ENCODE measurements at places on chromosomes 13 and 19.

DNA sequence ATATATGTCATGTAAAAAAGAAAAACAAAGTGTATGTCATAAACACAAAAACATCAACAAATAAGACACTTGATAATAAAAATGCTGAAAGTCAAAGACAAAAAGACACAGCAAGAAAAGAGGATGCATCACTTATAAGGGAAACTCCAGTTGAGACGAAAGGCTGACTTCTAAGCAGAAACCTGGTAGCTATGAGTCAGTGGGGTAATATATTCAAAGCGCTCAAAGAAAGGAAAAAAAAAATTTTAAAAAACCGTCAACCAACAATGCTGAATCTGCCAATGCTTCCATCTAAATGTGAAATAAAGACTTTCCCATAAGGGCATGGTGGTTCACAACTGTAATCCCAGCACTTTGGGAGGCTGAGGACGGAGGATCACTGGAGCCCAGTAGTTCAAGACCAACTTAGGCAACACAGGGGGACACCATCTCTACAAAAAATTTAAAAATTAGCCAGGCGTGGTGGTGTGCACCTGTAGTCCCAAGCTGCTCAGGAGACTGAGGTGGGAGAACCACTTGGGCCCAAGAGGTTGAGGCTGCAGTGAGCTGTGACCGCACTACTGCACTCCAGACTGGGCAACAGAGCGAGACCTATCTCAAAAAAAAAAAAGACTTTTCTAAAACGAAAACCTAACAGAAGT is 24.0 kb downstream of the USP12 start:
- no peak for DNase-seq

DNA sequence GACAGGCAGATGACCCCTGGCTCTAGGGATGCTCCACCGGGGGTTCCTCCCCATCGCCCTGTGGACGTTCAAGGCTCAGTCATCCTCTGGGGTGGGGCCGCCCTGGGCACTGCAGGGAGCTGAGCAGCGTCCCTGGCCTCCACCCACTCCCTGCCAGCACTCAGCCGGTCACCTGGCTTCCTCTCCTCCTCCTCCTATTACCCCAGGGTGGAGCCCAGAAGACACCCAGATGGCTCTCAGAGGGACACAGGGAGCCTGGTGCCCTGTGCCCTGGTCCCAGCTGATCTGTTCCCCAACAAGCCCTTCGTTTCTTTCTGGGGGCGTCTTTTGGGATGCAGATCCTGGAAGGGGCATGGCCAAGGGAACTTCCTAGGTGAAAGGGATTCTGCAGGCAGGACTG is 3.7 kb upstream of the MKNK2 start:
- no peak for DNase-seq

- DNase-seq = no peak
Measured at GRCh38 chr13:73222627-73223305, 164.0 kb downstream of the KLF5 start.

DNA sequence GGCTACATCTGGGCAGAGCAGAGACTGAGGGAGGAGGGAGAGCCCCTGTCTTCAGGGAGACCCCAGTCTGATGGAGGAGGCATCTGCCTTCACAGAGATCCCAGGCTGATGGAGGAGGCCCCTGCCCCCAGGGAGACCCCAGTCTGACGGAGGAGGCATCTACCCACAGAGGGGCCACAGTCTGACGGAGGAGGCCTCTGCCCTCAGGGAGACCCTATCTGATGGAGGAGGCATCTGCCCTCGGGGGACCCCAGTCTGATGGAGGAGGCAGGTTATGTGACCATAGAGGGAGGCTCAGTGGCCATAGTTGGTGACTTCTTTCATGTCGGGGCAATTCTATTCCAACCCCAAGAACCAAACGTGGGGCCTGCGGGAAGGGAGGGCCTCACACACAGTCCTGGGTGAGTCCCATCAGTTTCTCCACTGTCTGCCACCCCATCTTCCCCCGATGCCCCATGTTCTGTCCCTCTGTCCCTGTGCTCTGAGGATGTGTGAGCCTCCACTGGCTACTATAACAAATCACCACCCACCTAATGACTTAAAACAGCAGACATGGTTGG is 14.3 kb downstream of the MISP start:
- no peak for DNase-seq

GRCh38 chr13:90185734-90186133 is 1161.8 kb upstream of the MIR17HG start:
- DNase-seq = no peak

GRCh38 chr19:46492841-46493235 is 2.8 kb downstream of the PNMA8B start:
- no peak for DNase-seq

DNA sequence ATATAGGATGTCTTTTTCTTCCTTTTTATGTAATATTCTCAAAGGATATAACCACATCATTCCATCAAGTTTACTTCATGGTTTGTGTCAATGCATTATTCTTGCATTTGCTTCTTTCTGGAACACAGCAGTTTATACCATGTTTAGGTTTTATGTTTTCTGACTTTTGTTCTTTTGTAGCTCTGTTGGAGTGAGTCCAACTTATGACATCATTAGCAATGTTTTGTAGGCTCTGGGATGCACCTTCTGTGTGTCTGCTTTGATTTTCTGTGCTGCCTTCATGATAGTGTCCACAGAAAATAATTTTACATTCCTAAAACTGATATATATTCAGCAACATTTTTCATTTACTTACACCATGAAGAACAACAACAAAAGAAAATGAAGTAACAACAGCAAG is 68.9 kb downstream of the SHISA2 start:
- no peak for DNase-seq

GRCh38 chr19:17240062-17240752 is 5.5 kb downstream of the NR2F6 start:
- DNase-seq = no peak

GRCh38 chr19:45908956-45909355 is 5.6 kb downstream of the NANOS2 start:
- DNase-seq = no peak

DNA sequence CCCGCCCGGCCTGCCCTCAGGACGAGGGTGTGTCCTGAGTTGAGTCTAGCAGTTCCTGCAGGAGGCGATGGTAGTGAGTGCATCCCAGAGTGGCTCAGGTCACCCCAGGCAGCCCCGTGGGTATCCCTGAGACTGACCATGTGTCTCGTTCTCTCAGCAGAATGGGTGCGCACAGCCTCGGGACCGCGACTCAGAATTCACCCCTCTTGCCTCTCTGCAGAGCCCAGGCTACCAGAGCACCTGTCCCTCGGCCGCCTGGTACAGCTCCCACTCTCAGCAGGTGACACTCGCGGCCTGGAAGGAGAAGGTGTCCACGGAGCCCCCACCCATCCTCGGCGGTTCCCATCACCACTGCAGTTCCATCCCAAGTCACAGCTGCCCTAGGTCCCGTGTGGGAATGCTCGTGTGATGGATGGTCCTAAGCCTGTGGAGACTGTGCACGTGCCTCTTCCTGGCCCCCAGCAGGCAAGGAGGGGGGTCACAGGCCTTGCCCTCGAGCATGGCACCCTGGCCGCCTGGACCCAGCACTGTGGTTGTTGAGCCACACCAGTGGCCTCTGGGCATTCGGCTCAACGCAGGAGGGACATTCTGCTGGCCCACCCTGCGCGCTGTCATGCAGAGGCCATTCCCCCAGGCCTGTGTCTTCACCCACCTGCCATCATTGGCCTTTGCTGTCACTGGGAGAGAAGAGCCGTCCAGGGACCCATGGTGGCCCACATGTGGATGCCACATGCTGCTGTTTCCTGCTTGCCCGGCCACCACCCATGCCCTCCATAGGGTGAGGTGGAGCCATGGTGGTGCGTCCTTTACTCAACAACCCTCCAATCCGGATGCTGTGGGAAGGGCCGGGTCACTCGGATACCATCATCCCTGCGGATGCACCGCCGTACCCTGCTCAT is 87.1 kb upstream of the MCF2L start:
- no peak for DNase-seq

DNA sequence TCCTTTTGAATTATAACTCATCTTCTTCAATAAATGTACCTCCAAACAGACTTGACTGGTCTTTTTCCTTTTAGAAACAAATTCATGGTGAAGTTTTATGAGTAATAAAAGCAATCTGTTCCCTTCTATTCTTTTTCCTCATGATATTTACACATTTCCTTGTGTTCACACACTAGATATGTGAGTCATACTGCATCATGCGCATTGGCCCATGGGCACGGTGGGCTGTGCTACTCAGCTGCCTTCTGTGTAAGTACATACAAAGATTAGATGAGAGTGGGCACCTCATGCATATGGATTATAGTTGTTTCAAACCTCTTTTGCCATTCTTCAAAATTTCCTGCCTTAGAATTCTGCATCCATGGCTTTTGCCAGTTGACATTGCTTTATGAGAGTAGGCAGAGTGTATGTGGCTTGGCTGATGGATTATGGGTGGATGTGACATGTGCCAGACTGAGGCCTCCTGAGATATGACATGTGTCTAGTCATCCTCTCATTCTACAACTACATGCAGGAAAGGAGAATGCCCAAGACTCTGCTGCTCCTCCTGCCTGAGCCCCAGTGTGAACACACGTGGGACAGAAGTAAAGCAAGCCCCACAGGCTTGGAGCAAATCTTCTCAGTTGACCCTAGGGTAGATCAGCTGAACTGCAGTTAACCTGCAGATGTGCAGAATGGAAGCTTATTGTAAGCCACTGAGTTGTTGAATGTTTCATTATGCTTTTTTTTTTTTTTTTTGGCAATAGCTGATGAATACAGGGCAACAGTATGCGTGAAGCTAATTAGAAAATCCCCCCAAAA is 109.9 kb downstream of the RBM26 start:
- DNase-seq = no peak

- no peak for DNase-seq
Measured at GRCh38 chr13:91368676-91369440, 21.4 kb downstream of the MIR17HG start.

DNA sequence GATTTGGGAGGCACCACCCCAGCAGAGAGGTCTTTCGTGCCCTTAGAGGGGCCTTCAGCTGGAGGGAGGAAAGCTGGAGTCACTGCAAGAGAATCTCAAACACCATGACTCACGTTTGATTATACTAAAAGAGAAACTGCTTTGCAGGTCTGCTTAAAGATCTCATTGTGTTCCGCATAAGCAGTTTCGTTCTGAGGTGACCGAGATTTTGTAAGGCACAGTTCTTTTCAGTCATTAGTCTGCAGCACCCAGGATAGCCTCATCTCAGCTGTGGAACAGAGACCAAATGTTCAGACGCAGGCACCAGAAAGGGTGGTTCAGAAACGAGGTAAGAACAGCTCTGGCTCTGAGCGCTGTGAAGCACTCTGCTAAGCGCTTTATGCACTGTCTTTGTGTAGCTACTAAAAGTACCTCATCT is 71.2 kb upstream of the GTF3A start:
- peak; percentile 36 for DNase-seq

DNA sequence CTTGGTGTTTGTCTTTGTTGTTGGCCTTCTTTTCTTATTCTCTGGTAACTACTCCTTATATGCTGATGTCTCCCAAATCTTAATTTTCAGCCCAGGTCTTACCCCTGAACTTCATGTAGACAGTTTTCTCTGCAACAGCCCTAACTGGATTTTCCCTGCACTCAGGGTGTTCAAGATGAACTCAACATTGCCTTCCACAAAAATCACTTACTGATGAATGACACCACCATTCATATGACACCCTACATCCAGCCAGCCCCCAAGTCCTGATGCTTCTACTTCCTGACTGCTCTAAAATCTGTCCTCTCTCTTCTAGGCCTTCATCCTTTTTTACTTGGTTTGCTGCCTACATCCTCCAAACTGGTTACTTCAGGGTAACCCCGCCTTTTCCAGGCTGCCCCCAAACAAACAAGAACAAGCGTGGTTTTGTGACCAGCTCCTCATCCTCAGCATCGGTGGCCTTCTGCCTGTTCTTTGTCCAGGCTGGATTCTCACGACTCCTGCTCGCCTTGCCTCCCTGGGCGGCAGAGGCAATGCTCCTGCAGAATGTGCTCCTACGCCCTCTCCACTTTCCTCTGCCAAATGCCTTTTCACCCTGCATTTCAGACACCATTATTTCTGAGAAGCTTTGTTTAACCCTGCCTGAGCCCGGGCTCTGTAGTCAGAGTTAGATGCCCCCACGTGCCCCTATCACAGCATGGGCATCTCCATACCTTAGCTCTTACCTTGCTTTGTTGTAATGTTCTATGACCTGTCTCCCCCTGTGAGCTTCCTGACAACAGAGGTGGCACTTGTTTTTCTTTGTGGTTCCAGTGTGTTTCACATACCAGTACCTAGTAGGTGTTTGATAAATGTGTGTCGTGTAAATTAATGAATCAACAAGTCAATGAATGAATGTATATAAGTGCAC is 61.8 kb downstream of the WDFY2 start:
- DNase-seq = no peak

DNA sequence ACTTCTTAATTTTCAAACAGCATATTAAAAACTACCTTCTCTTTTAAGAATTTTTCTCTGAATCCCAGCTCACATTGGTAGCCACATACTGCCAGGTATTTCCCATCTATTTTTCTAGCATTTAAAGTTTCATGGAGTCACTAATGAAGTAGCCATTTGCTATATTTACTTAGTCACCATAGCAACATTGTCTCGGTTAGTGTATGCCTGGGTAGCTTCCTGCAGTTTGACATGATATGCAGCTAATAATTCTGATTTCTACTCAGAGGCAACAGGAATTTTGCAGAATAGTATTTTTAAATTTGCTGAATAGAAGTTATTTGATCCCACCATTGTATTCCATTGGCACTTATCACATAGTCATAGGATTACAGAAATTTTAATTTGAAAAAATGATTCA is 30.9 kb upstream of the KCTD4 start:
- DNase-seq = no peak

- no peak for DNase-seq
Measured at GRCh38 chr13:30857636-30858035, 48.4 kb upstream of the MEDAG start.

GRCh38 chr19:10450853-10451609 is 30.7 kb downstream of the PDE4A start:
- no peak for DNase-seq

DNA sequence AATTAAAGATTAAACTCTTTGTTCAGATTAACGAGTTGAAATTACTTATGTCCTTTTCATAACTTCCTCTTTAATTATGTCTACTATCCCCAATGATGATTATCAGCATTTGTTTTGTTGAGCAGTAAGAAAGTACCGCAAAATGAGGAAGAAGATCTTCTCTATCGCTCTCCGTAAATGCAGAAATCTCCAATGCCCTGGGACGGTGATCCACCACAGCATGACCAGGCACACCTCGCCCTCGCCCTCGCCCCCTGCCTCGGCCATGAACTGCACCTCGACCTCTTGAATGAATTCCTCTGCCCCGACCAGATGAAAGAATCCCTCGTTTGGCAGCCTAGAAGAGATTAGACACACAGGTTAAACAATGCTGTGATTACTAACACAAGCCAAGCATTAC is 69.1 kb downstream of the RBM26 start:
- no peak for DNase-seq

DNA sequence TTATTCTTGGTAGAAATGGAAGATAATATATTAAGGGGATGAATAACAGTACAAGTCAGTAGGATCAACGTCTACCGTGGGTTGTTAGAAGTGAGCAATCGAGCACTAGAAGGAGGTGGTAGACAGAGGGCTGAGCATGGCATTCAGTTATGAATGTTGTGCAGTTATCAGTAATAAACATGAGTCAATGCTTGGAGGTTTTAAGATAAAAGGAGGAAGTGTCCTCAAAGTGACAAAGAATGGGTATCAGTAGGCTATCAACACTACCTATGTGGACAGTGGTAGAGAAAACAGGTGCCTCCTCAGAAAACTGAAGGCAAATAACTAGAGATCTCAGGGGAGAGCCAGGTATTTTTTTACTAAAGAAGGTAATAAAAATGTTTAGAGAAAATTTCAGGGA is 1607.0 kb downstream of the PCDH9 start:
- DNase-seq = no peak

- no peak for DNase-seq
Measured at GRCh38 chr13:113607056-113607888, 22.7 kb downstream of the TFDP1 start.

GRCh38 chr19:58385891-58386575 is 1.0 kb upstream of the RPS5 start:
- no peak for DNase-seq

All from GM03348 (cell line).